ENCODE measurements at places on chromosomes 4 and X. TPM values are rescaled to one million over a fixed set of nuclear protein-coding genes. Genes with fewer than 3 reads are reported as not detected.

Gene CYTL1
- 30.0 TPM for polyA plus RNA-seq

Gene CXCL3
- polyA plus RNA-seq, result 0.43 TPM

DNA sequence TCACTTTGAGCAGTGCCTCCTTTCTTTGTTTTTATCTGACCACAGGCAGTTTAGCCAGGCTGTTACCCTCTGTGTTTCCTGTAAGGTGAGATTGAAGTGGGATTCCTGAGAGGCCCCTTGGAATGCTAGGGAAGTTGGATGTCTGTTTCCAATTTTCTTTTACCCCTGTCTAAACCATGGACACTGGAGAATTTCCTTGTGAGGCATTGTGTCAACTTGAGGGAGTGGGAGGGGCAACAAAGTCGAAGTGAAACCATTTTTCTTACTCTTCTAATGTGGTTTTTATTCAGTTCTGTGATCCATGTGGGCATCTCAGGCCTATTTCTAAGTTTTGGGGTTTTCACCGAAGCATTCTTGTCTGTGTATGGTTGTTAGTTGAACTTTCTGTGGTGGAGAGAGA, 296.1 kb upstream of the UGT8 start:
- no peak for DNase-seq

GRCh38 chr4:33948921-33949320, 2295.4 kb downstream of the ARAP2 start:
- DNase-seq, result no peak

GRCh38 chrX:960821-961220, 251.6 kb downstream of the CRLF2 start:
- DNase-seq, result no peak
